ENCODE measurements at places on chromosomes 11 and 22.

GRCh38 chr11:6238902-6239301, at the start of gene CNGA4:
TSS of gene CNGA4 (plus strand) at chr11:6239089. CDS start at chr11:6239207, 118 bp downstream.
- DNase-seq: no peak

DNA sequence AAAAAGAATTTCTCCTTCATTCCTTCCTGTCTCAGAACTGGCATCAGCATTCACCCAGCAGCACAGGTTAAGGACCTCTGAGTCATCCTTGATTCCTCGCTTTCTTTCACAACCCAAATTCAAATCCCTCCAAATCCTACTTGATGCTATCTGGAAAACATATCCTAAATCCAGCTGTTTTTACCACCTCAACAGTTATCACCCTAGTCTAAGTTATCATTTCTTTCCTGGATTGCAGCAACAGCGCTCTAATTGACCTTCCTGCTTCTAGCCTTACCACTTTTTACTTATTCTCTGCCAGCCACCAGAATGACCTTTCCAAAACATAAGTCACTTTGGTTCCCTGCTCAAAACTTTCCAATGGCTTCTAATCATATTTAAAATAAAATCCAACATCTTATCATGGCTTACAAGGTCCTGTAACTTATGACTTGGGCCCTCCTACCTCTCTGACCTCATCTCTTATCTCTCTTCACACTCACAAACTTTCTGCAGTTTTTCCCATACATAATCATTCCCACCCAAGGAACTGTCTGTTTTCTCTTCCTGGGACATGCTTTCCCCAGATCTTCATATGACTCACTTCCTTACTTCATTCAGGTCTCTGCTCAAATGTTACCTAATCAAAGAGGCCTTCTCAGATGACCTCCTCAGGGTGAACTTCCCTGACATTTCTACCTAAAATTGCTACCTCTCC, 119.4 kb downstream of the TTC28 start:
- no peak for DNase-seq

- no peak for DNase-seq
Observed at GRCh38 chr11:17513853-17514252, 30.4 kb downstream of the USH1C start.

DNA sequence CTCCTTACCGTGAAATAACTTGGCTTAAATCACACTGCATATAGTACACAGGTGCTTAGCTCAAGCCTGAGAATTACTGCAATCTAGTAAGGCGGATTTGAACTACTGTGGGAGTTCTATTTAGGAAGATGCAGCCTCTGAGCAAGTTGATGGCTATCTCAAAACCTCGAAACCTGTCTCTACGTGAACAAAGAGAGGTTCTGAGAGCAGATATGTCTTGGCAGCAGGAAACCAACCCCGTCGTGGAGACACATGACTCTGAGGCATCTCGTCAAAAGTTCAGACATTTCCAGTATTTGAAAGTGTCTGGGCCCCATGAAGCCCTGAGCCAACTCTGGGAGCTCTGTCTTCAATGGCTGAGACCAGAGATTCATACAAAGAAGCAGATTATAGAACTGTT, 5.9 kb downstream of the ZNF215 start:
- DNase-seq: no peak

DNA sequence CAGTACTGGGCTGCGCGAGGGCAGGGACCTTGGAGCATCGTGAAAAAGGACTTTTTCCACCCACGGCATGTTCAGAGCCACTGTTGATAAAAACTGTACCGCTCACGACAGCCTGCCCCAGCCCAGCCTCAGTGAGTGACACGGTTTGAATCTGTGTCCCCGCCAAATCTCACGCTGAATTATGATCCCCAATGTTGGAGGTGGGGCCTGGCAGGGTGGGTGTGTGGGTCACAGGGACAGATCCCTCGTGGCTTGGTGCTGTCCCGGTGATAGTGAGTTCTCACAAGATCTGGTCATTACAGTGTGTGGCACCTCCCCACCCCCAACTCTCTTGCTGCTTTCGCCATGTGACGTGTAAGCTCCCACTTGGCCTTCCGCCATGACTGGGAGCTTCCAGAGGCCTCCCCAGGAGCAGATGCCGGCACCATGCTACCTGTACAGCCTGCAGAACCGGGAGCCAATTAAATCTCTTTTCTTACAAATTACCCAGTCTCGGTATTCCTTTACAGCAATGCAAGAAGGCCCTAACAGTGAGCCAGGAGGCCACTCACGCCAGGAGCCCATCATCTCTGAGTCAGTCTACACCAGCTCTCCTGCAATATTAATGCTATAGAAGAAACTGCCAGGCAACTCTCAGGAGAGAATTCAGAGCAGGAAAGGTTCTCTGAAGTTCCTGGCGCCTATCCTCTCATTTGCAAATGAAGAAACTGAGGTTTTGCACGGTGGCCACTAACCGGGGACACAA, 1.3 kb downstream of the TOLLIP start:
- no peak for DNase-seq

- no peak for DNase-seq
Observed at GRCh38 chr11:14345668-14346067, 13.3 kb downstream of the RRAS2 start.

DNA sequence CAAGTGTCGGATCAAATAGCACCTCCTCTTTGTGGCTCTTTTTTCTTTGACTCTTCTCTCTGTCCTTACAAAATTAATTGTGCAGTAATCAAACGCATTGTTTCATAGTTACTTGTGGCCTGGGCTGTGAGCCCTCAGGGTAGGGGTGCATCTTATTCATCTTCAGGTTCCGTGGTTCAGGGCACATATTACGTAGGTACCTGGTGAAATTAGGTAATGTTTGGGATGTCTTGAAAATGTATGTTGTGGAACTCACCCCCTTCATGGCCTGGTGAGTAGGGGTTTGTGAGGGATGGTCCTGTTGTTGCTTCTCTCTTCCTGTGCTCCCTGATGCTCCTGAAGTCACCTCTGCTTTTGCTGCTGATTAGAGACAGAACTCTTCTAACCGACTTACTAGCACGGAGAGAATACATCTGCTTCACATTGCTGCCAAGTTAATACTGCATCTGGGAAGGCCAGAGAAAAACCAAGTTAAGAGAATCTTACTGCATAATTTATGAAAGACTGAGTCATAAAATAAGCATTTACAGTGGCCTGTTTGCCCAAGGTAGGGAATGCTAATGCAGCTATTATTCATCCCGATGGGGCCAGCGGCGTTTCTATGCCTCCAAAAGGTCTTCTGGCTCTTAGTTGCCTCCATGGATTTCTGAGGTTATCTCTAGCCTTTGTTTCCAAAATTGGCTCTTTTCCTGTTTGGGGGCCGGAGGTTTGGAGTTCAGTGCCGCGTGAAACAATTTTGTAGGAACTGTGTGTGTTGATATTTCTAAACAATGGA, 66.9 kb downstream of the TBC1D22A start:
- DNase-seq: no peak

DNA sequence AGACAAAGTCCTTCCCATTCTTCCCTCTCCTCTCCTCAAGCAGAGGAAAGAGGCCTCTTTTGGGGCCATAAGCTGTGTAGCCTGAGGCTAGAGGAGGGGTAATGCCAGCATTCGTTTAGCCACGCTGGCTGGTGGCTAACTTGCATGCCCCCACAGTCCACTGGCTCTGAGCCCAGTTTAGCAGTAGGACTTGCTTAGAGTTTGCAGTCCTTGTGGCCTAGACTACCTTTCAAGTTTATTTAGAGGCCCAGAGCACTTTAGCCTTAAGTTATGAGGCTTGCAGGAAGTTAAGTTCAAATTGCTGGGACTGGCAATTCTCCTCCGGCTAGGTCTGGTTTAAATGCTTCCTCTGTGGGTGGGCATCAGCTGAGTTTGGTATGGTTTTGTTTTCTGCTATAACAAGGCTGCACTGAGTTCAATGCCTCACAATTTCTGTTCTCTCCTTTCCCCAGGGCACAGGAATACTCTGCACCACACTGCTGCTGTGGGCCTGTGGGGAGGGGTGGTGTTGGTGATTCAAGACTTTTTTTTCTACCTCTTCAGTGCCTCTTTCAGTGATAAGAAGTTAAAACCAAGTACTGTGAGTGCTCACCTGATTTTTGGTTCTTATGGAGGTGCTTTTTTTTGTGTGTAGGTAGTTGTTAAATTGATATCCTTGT, 281.0 kb upstream of the C11orf87 start:
- DNase-seq: no peak

- no peak for DNase-seq
Observed at GRCh38 chr11:114317787-114318137, 21.6 kb downstream of the NNMT start.

- DNase-seq: no peak
Observed at GRCh38 chr22:42646569-42647525, 2.3 kb downstream of the CYB5R3 start.

DNA sequence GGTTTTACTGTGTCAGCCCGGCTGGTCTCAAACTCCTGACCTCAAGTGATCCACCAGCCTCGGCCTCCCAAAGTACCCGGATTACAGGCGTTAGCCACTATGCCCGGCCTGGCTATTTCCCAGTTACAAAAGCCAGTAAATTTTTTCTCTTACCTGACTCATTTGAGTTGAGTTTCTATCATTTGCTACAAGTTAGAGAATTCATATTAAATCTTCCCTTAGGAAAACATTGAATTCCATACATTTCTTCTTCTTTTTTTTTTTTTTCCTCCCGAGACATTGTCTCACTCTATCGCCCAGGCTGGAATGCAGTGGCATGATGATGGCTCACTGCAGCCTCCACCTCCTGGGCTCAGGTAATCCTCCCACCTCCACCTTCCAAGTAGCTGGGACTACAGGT, 26.0 kb downstream of the CHEK2 start:
- DNase-seq: no peak

GRCh38 chr11:23836981-23837380, 659.9 kb upstream of the LUZP2 start:
- DNase-seq: no peak

- no peak for DNase-seq
Observed at GRCh38 chr11:94128291-94128745, 323 bp upstream of the PANX1 start.

- DNase-seq: no peak
Observed at GRCh38 chr11:118001494-118001971, 15.3 kb downstream of the IL10RA start.

DNA sequence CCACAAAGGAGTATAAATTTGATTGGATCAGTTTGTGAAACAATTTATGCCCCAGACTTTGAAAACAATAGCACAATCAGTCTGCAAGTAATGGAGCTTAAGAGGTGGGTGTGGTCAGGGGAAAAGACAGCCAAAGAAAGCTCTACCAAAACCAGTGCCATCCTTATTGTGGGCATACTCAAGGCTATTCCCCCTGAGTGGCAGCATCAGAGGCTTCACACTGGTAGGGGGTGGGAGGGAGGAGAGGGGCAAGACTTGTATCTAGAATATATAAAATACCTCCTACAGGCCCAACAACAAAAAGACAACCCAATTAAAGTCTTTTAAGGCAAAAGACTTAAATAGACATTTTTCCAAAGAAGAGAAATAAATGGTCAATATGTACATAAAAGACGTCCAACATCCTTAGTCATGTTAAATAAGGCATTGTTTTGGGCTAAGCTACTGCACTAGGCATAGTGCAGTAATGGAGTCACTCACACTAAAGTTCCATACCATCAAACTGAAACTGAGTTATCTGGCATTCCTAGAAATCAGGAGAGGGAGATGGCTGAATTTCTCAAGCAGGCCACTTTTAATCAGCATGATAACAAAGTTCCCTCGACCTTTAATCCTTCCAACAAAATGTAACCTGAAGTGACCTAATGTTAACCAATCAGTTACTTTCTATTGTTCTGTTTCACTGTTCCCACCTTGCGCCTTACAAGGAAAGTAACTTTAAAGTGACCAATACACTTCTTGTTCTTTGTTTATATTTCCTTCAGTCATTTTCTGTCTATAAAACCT, 24.8 kb downstream of the NARS2 start:
- DNase-seq: no peak

DNA sequence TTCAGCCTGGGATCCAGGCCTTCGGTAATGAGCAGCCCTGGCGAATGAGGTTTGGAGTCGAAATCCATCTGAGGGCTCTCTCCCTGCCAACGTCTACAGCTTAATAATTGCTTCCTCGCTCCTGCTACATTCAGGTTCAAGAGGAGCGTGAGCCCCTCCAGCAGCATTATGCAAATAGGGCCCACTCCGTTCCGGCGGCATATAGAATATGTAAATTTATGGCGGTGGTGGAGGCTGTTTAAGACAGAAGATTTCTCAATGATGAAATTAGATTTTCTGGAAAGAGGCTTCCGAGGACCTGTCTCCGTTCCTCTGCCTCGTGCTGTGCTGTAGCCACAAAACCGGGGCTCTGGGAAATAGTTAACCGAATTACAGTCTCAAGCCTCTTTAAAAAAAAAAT, 402.8 kb downstream of the MIAT start:
- DNase-seq: no peak

DNA sequence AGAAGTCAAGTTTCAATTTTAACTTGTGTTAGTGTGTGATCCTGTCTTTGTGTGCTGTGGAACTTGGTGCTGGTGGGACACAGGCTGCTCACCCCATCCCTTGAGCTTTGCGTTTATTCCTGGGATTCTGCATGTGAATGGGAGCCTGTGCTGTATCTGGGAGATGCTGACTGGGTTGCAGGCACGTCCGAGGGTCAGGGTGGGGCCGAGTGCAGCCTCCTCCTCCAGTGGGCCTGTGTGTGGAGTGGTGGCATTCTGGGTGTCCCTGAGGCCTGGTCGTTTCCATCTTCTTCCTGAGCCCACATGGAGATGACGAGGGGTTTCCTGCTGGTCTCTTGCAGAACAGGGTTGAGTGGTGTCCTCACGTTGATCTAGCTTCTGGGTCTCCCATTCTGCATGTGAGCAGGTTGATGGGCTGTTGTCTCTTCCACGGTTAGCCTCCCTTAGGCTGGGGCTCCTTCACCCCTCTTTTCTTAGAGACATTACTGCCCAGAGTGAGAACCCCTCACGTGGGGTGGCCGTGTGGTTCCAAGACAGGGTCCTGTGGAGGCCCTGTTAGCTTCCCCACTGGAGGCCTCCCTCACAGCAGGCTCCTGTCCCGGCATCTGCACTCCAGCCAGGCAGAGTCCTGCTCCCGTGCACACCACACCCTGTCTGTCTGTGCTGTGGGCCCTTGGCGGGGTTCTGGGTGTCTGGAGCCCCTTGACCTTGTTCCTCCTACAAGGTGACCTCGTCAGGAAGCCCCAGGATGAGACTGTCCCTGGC, 4.9 kb downstream of the PTDSS2 start:
- DNase-seq: no peak

- no peak for DNase-seq
Observed at GRCh38 chr11:125247431-125247830, 82.9 kb downstream of the PKNOX2 start.

GRCh38 chr22:38491707-38492348, 14.3 kb downstream of the DDX17 start:
- DNase-seq: no peak

- no peak for DNase-seq
Observed at GRCh38 chr11:45817191-45817590, 12.2 kb downstream of the SLC35C1 start.

GRCh38 chr22:44931077-44931540, 78.7 kb downstream of the PHF21B start:
- no peak for DNase-seq

GRCh38 chr11:117462183-117462863, 134.7 kb downstream of the CEP164 start:
- DNase-seq: no peak

- DNase-seq: no peak
Observed at GRCh38 chr11:91846002-91846401, 378.6 kb upstream of the FAT3 start.

GRCh38 chr11:1476940-1477736, 9.4 kb downstream of the MOB2 start:
- no peak for DNase-seq

Data from stimulated activated CD8-positive, alpha-beta memory T cell treated with anti-CD3 and anti-CD28 coated beads, Interleukin-7, amount 100 ng/mL, for 1 hour (primary cell).